Vein endothelial cell (primary cell): ENCODE measurements at places on chromosomes 4 and X. TPM values are rescaled to one million over a fixed set of nuclear protein-coding genes. Genes with fewer than 3 reads are reported as not detected.

Gene FGFBP1
- total RNA-seq, result not detected in 2 replicates

Gene FOXR2
- total RNA-seq, result not detected in 2 replicates

Gene XK
- total RNA-seq, result under 0.01 and 0.10 TPM in 2 replicates

Gene PRDM5
- 8.2 and 9.9 TPM in 2 replicates for total RNA-seq

Gene HMGB2
- 44.1 and 67.3 TPM in 2 replicates for total RNA-seq

Gene SLC4A4
- under 0.01 and 0.19 TPM in 2 replicates for total RNA-seq

Gene TFE3
- 30.4 and 31.7 TPM in 2 replicates for total RNA-seq

Gene S100G
- total RNA-seq, result not detected in 2 replicates

Gene CRMP1
- not detected in 2 replicates for total RNA-seq

Gene MMRN1
- 889 and 1,432 TPM in 2 replicates for total RNA-seq

Gene MAP3K15
- total RNA-seq, result under 0.01 TPM in 2 replicates

Gene NCBP2L
- not detected in 2 replicates for total RNA-seq

Gene KCNIP4
- not detected in 2 replicates for total RNA-seq
